Large intestine (tissue), 12 donors: ENCODE measurements at places on chromosomes 5 and 9. TPM values are rescaled to one million over a fixed set of nuclear protein-coding genes. Genes with fewer than 3 reads are reported as not detected.

The PCDHGA3 gene
- 0.96 TPM for polyA plus RNA-seq

The TMC1 gene
- polyA plus RNA-seq, result 0.16 TPM

The TAF11L6 gene
- polyA plus RNA-seq, result not detected

The FSTL4 gene
- 1.4 TPM for polyA plus RNA-seq

The UBQLN1 gene
- 74.7 TPM for polyA plus RNA-seq

The NAIP gene
- polyA plus RNA-seq, result 29.3 TPM

The IL6ST gene
- 55.2 TPM for polyA plus RNA-seq

The PTGDS gene
- polyA plus RNA-seq, result 4.6 TPM

The GARNL3 gene
- 24.0 TPM for polyA plus RNA-seq

The CFAP157 gene
- polyA plus RNA-seq, result 0.84 TPM

The TXNDC8 gene
- polyA plus RNA-seq, result not detected

DNA sequence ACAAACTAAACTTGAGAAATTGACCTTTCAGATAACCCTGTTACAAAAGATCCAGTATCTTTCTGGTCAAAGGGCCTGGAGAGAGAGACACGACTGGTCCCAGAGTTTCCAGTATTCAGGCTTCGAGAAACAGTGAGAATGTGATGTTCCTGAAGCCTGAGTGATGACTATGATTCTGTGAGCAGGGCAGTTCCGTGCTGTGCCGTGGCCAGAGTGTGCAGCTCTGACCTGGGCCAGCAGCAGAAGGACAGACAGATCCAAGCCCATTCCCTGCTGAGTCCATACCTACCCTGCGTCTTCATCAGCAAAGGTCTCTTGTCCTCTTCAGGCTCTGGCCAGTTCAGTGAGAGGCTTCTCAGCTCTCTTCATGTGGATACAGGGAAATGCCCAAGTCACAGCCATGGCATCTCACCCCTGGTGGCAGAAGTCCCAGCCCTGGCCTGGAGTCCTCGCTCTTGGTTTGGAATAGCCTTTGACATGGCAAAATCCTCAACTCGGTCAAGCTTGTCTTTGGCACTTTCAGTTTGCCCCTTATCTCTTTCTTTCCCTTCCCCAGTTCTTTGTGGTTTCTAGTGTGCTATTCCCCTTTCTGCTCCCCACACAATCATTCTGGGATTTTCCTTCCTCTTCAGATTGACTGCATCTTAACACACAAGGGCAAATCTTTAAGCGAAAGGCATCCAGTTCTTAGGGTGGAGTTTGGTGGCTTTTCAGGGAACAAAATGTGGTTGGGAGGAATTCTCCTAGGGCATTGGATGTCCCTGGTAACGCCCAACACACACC lies 107.7 kb downstream of the LIFR start:
- H3K36me3 ChIP-seq, result no peaks in the 10 kb centered on the region

- DNase-seq, result no peak
- H3K4me3 ChIP-seq, result no peak overlapping the region
- no peaks in the 10 kb centered on the region for H3K27me3 ChIP-seq
- H3K36me3 ChIP-seq, result no peaks in the 10 kb centered on the region
Observed at GRCh38 chr5:104733063-104733669, 1170.6 kb upstream of the NUDT12 start.

DNA sequence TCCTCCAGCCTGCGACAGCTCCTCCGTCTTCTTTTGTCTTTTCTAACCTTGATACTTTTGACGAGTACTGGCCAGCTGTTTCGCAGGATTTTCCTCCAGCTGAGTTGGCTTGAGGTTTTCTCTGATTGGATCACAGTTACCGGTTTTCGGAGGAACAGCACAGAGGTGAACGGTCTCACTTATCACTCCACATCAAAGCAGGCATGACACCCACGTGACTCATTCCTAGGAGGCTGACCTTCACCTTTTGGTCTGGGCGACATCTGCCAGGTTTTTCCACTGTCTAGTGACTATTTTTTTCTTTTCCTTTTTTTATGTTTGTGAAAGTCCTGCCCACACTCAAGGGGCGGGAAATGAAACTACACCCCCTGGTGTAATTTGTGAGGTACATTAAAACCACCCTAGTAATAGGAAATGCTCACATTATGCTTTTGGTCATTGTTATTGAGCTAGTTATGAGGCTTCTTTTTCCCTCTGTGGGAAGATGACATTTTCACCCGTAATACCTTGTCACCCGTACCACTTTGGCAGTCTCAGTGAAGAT lies 319.2 kb downstream of the GADD45G start:
- no peak overlapping the region for H3K27ac ChIP-seq
- H3K27me3 ChIP-seq, result no peaks in the 10 kb centered on the region
- H3K4me3 ChIP-seq, result no peak overlapping the region
- no peaks in the 10 kb centered on the region for H3K36me3 ChIP-seq
- peaks cover 12% of the 10 kb centered on the region for H3K4me1 ChIP-seq
- peak; percentile 51 for DNase-seq

DNA sequence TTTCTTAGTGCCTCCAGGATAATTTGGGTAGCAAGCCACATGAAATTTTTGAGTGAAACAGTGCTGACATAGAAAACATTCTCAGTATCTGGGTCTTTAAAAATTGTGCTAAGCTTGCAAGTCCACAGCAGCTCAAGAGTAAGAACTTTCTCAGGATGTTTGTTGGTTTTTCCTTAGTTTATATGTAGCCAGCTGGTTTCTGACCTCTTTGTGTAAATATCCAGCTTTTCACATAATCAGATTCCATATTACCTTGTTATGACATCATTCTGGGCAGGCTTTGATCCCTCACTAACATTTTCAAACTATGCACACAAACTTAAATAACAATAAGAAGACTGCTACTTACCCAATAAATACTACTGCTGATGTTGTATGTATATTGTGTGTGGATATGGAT lies 82.9 kb upstream of the VCAN start:
- no peaks in the 10 kb centered on the region for H3K36me3 ChIP-seq
- H3K27me3 ChIP-seq, result no peaks in the 10 kb centered on the region
- H3K4me3 ChIP-seq, result no peak overlapping the region
- H3K27ac ChIP-seq, result no peak overlapping the region

GRCh38 chr5:52989025-52989780 lies at the start of gene ITGA2:
Gene ITGA2, plus strand, starts transcription at chr5:52989352. Its CDS starts 117 bp downstream, at chr5:52989469.
- H3K36me3 ChIP-seq, result no peaks in the 10 kb centered on the region
- DNase-seq, result peak; percentile 83
- peak within 1 kb of the TSS; percentile 80 for H3K27ac ChIP-seq
- H3K4me3 ChIP-seq, result peak within 1 kb of the TSS; percentile 75
- H3K27me3 ChIP-seq, result peaks cover 3% of the 10 kb centered on the region

GRCh38 chr5:1096838-1097237 lies 15.0 kb downstream of the SLC12A7 start:
- no peak overlapping the region for H3K4me3 ChIP-seq
- no peaks in the 10 kb centered on the region for H3K27me3 ChIP-seq
- peaks cover 48% of the 10 kb centered on the region for H3K4me1 ChIP-seq
- DNase-seq, result no peak
- peaks cover 61% of the 10 kb centered on the region for H3K36me3 ChIP-seq

- H3K36me3 ChIP-seq, result peaks cover 40% of the 10 kb centered on the region
- peak; percentile 35 for DNase-seq
- no peak overlapping the region for H3K4me3 ChIP-seq
- H3K27ac ChIP-seq, result no peak overlapping the region
- H3K27me3 ChIP-seq, result no peaks in the 10 kb centered on the region
Observed at GRCh38 chr5:177306674-177307543, 3.3 kb downstream of the PRELID1 start.

DNA sequence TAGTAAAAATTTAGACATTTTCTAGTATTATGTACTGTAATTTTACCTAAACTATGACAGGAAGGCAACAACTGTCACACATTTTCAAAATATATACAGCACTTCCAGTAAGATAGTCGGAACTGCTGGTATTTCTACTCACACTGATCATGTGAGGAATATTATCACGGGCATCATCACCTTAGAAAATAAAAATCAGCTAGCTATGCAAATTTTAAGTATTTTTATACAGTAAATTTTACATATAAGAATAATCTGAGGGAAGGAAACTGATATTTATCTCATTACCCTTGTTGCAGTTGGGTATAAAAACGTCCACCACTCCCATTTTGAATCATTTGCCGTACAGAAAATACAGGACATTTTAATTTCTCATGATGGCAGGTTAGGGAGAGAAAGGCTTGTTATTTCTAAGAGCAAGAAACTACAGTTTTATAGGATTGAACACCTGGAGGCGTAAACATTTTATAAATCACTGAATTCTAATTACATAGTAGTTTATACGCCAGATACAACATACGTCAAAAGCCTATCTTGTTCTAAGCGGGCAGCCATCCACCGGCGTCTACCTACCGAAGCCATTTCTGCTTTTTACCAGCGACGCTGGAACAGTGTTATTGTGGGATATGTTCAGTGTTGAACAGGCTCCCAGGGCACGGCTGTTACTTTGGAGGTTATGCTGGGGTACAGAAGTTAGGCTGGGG lies 729 bp upstream of the TNPO1 start:
- H3K4me1 ChIP-seq, result peaks cover 2% of the 10 kb centered on the region
- H3K4me3 ChIP-seq, result peak overlapping the region; percentile 92
- DNase-seq, result peak; percentile 22
- H3K36me3 ChIP-seq, result no peaks in the 10 kb centered on the region
- H3K27ac ChIP-seq, result peak overlapping the region; percentile 98

DNA sequence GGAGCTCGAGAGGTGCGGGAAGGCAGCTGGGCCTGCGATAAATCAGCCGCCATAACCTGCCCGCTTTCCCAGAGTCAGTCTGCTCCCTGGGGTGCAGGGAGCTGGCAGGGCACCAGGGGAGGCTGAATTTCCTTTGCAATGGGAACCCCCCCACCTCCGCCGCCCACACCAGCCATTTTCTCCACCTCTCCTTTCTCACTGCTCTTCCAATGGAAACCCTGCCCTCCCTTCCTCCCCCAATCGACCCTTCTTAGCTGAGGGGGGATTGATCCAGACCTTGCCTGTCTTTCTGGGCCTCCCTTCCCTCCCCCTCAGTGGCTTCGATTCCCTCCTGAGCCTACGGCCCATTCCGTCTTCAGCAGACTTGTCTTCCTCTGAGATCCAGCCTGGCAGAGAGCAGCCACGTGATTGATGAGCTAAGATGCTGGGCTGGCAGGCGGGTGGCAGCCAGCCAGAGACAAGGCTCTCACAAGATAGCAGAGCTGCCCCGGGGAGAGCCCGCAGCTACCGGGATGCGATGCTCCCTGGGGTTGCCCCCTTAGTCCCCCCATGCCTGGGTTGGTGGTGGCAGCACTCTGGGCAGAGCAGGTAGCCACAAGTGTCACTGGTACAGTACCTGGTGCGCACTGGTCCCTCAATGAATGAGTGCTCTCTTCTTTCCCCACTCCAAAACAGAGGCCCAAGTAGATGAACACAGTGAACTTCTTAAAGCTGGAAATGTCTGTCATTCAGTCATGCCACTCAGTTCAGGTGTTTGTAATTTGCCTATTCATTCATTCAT lies 53.7 kb upstream of the FABP6 start:
- H3K27me3 ChIP-seq, result no peaks in the 10 kb centered on the region
- no peaks in the 10 kb centered on the region for H3K4me1 ChIP-seq
- H3K4me3 ChIP-seq, result no peak overlapping the region
- H3K36me3 ChIP-seq, result no peaks in the 10 kb centered on the region
- peak overlapping the region; percentile 5 for H3K27ac ChIP-seq

- peaks cover 31% of the 10 kb centered on the region for H3K4me1 ChIP-seq
- no peak for DNase-seq
- H3K4me3 ChIP-seq, result no peak overlapping the region
Observed at GRCh38 chr5:88144219-88145001, 124.2 kb downstream of the TMEM161B start.

- peaks cover 12% of the 10 kb centered on the region for H3K36me3 ChIP-seq
- peak; percentile 52 for DNase-seq
- peaks cover 44% of the 10 kb centered on the region for H3K4me1 ChIP-seq
- H3K27ac ChIP-seq, result peak overlapping the region; percentile 96
Observed at GRCh38 chr9:93132287-93132927, 1.6 kb downstream of the NINJ1 start.

GRCh38 chr9:38372762-38373619 lies 19.5 kb upstream of the ALDH1B1 start:
- no peaks in the 10 kb centered on the region for H3K36me3 ChIP-seq
- H3K27ac ChIP-seq, result no peak overlapping the region
- no peak for DNase-seq
- peaks cover 42% of the 10 kb centered on the region for H3K4me1 ChIP-seq
- H3K4me3 ChIP-seq, result no peak overlapping the region

DNA sequence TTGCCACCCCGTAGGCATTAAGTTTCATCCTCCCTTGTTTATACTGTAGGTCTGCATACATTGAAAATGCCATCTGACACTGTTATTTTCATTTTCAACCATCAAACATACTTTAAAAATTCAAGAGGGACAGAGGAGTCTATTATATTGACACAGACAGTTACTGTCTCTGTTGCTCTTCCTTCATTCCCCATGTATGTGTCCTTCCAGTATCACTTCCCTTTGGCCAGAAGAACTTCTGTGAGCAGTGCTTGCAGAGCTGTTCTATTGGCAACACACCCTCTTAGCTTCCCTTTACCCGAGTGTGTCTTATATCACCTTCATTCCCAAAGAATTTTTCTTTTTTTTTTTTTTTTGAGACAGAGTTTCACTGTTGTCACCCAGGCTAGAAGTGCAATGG lies 42.8 kb downstream of the RASGEF1C start:
- no peak overlapping the region for H3K27ac ChIP-seq
- H3K27me3 ChIP-seq, result peaks cover 7% of the 10 kb centered on the region
- DNase-seq, result no peak
- no peaks in the 10 kb centered on the region for H3K4me1 ChIP-seq
- no peaks in the 10 kb centered on the region for H3K36me3 ChIP-seq
- H3K4me3 ChIP-seq, result no peak overlapping the region

GRCh38 chr9:4328723-4329122 lies 28.9 kb upstream of the GLIS3 start:
- H3K4me3 ChIP-seq, result no peak overlapping the region
- H3K36me3 ChIP-seq, result no peaks in the 10 kb centered on the region
- H3K4me1 ChIP-seq, result no peaks in the 10 kb centered on the region
- H3K27ac ChIP-seq, result no peak overlapping the region

GRCh38 chr5:73998489-73998888 lies 372.5 kb downstream of the ARHGEF28 start:
- no peaks in the 10 kb centered on the region for H3K4me1 ChIP-seq
- H3K27ac ChIP-seq, result no peak overlapping the region
- H3K27me3 ChIP-seq, result no peaks in the 10 kb centered on the region
- no peaks in the 10 kb centered on the region for H3K36me3 ChIP-seq
- DNase-seq, result peak; percentile 8

DNA sequence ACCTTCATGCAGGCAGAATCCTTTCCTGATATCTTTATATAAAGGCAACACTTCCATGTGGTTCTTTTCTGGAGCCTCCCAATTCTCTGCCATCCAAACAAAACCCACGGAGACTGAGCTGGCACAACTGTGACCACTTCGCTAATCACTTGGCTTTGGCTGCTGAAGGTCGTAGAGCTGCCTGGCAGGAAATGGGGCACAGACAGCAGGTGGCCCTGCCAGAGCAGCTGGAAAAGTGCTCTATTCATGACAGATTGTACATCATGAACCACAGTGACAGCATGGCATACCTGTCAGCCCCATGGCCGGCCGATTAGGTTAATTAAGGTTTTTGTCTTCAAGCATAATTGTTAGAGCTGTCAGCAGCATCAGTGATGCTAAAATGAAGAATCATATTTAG lies 141.9 kb upstream of the ANKRD55 start:
- H3K36me3 ChIP-seq, result no peaks in the 10 kb centered on the region
- H3K27me3 ChIP-seq, result no peaks in the 10 kb centered on the region
- no peaks in the 10 kb centered on the region for H3K4me1 ChIP-seq
- no peak for DNase-seq
